ENCODE measurements at places on chromosomes 4 and X. TPM values are rescaled to one million over a fixed set of nuclear protein-coding genes. Genes with fewer than 3 reads are reported as not detected.

The CFAP99 gene
- not detected for total RNA-seq

The F9 gene
- total RNA-seq: not detected

The DHX15 gene
- total RNA-seq: 264 TPM

The LANCL3 gene
- 0.36 TPM for total RNA-seq

GRCh38 chr4:70183168-70183939 is 12.2 kb upstream of the ODAM start:
- DNase-seq: peak; percentile 9
